ENCODE measurements at places on chromosomes 11 and 22.

DNA sequence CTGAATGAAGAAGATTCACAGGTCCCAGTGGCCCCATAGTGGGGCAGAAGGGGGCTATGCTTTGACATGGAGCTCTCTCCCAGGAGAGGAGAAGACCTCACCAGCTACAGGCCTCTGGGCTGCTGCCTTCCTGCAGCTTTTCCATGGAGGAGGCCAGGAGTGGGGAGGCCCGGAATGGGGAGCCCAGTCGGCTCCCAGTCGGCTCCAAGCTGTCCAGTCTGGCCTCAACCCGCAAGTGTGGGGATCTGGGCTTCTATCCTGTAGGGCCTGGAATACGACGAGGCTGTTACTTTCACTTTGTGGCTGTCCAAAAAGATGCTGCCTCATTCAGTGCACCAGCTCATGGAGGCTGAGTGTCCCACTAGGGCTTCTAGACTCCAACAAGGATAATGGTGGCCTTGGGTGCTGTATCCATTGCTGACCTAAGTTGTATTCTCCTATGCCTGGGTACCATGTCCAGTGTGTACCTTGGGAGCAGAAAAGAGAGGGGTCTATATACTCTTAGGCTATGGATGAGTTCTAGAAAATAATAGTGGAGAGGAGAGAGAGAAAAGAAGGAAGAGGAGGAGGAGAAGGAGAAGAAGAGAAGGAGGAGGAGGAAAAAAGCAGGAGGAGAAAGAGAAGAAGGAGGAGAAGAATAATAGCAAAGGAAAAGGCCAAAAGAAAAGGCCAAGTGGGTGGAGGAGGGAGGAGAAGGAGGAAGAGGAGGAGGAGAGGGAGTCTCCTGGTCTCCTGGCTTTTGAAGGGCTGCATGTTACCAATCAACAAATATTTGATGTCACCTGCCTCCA is 1.1 kb downstream of the MYO18B start:
- DNase-seq, result no peak

- DNase-seq, result no peak
Measured at GRCh38 chr11:1825785-1826451, 8.9 kb upstream of the SYT8 start.

DNA sequence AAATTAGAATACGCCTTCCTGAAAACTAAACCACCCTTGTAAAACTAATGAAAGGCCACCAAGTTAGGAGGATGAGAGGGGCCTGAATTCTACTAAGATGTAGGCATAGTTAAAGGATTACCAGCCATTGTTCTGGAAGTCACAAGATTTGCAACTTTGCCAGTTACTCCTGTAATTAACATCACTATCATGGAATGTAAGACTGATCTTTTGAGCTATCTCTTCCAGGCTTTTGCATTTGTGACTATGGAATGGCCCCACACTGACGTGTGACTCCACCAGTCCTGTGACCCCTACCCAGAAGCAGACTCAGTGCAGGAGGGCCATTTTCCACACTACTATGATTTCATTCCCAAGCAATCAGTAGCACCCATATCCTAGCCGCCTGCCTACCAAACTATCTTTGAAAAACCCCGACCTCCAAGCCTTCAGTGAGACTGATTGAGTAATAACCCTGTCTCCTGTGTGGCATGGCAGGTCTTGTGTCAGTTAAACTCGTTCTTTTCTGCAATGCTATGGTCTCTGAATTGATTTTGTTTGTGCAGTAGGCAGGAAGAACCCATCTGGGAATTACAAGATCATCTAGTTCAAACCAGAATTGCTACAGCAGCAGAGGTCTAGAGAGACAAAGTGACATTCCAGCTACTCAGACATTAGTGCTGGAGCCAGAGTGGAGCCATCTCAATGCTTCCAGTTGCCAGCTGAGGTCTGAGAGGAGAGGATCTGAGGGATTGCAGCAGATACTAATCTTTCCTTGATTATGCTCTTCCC is 1.9 kb upstream of the CTSF start:
- DNase-seq, result no peak

DNA sequence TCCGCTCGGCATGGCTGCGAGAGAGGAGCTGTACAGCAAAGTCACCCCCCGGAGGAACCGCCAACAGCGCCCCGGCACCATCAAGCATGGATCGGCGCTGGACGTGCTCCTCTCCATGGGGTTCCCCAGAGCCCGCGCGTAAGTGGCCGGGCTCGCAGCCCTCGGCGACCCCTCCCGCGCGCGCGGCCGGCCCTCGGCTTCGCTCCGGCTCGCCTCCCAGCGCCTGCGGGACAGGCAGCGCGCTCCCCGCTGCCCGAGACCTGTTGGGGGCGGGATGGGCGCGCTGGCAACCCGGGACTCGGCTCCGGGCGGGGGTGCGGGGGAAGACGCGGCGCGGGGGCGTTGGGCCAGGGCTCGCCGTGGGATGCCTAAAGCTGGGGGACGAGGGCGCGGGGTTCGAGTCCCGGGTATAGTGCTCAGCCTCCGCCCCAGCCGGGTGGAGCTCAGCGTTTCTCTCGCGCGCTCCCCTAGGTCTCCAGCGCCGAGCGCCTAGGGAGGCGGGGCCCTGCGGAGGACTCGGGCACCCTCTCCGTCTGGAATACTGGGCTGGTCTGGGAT is 630 bp downstream of the UBASH3B start:
- DNase-seq, result no peak

GRCh38 chr11:33533386-33534052 is 167.1 kb downstream of the C11orf91 start:
- no peak for DNase-seq

GRCh38 chr11:13168271-13168670 is 109.3 kb upstream of the BMAL1 start:
- DNase-seq, result no peak

DNA sequence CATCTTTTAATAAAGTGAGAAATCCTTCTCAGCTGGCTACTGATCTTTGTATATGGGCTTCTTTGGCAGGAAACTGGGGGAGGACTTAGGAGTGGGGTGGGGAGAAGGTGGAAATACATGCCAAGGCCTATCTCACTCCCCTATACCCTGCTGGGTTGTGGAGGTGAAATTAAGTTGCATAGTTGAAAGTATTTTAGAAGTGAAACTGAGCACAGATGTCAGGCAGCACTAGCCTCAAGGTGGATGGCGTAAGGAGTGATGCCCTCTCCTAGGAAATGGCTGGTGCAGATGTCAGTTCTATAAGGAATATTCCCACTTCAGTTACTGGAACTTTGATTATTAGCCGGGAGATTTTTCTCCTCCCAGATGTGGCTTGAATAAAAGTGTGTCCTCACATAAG is 46.3 kb downstream of the NNMT start:
- DNase-seq, result no peak

DNA sequence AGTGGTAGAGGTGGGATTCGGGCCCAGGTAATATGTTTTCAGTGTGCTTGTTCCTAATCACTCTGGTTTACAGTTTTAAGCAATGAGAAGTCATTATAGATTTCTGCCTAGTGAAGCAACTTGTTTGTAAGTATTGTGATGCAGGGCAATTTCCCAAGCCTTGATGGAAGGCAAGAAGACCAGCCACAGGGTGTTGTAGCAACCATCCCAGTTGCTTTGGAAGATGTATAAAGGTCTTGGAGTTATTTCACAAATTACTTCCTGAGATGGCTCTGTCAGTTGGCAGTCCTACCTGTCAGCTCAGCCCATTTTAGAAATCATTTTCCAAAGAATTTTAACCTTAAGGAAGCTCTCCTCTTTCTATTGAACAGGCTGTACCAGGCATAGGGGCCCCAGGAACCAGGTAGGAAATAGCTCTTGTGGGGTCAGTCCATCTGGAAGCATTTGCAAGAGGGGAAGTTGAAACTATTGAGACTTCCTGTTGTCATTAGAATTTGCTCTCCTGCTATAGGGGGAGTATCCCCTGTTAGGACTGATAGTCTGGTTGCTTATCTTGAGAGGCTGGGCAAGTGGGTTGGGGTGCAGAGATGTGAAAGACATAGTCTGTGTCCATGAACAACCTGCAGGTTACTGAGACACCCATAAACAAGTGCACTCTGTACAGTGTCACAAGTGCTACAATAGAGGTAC is 47.9 kb downstream of the STIM1 start:
- DNase-seq, result no peak

- DNase-seq, result no peak
Measured at GRCh38 chr11:76674517-76675400, 4.2 kb upstream of the LRRC32 start.

DNA sequence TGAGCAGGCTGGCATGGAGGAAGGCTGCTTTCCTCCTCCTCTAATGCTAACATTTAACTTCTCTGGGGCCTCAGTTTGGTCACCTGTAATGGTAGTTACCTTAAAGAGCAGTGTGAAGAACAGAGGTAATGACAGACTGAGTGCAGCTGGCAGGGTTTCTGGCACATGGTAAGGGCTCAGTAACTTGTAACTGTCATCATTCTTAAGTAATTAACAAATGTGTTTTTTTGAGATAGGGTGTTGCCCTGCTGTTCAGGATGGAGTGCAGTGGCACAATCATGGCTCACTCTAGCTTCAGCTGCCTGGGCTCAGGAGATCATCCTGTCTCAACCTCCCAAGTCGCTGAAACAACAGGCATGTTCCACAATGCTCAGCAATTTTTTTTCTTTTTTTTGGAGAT is 242.0 kb upstream of the SYN3 start:
- DNase-seq, result no peak

- DNase-seq, result no peak
Measured at GRCh38 chr11:130215531-130216220, 56.1 kb downstream of the ST14 start.

- DNase-seq, result no peak
Measured at GRCh38 chr11:92845805-92846204, 123.6 kb upstream of the MTNR1B start.

- DNase-seq, result no peak
Measured at GRCh38 chr11:65792456-65792855, 5.6 kb downstream of the OVOL1 start.

DNA sequence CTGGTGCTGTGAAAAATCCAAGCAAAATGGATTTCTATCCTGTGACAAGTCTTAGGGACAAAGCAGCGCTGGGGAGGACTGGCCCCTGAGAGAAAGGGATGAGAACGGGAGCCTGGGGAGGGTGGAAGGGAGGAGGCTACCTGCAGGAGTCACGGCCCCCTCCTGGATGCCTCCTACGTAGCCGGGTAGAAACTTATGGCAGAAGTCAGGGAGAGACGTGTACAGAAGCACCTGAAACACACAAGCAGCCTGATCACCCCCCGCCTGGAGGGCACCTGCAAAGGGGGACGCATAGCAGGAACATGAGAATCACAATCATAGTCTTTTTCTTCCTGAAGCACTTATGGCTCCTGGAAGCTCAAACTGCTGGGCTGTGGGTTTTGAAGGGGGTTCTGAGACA is 6.1 kb downstream of the DHCR7 start:
- no peak for DNase-seq

DNA sequence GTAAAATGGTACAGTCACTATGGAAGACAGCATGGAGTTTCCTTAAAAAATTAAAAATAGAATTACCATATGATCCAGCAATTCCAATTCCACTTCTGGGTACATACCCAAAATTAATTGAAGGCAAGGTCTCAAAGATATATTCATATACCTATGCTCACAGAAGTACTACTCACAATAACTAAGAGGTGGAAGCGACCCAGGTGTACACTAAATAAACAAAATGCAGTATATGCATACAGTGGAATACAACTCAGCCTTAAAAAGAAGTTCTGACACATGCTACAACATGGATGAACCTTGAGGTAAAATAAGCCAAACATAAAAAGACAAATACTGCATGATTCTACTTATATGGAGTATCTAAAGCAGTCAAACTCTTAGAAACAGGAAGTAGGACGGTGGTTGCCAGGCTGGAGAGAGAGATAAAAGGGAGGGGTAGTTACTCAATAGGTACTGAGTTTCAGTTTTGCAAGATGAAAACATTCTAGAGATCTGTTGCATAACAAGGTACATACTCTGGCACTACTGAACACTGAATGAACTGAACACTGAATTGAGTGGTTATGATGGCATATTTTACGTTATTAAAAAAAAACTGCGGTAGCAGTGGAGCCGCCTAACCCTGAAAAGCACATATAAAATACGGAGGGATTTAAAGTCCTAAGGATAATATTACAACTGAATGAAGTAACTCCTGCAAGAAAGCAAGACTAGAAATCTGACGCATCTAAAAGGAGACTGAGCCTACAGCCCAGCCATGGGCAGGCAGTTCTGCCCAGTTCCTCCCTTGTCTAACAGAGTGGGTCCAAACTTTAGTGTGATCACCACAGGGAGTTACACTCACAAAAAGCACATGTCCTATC is 12.8 kb downstream of the DGCR2 start:
- peak; percentile 30 for DNase-seq

DNA sequence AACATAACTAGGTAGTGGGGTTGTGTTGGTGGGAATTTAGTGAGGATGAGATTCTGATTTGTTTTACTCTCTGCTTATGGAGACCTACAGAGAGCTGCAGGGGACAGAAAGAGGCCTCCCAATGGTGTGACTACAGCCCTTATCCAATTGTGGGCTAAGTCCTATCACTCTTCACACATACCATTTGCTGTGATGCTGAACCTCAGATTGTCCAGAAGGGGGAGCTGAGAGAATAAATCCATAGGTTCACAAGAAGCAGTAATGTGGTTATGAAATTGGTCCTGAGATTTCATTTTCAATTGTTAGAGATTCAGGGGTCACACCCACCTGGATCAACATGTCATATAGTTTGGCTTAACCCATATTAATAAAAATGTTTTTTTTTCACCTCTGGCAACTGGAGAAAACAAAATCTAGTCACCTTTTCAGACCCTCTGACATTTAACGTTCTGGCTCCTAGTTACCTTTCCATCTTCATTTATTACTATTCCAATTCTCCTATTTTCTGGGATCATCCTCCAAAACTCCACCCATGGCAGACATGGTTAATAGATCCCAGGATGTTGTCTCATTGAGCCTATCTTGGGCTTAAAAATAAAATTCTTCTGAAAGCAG is 53.3 kb upstream of the PTPN5 start:
- no peak for DNase-seq

DNA sequence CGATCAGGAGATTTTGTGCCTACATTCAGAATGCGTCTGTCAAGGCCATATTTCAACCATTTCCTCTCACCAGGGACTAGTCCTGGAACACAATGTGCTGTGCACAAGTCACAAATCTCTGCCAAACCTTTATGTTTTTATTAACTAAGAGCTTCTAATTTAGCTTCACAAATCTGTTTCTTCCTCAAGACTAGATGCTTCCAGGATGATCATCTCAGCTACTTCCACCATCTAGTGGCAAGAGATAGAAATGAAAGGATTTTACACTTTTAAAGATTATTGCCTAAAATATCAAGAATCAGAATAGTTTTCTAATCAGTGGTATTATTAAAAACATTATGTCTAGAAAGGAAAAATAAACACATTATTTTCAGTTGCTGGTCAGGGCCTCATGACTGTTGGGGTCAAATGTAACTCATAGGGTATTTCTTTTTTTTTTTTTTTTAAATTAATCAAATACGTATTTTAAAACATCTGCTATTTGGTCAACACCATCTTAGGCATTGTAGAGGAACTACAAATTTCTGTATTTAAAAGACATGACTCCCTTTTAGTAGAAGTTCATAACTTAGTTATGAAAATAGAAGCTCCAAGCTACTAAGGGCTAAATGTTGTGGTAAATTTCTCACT is 1102.6 kb downstream of the DLG2 start:
- DNase-seq, result no peak

- DNase-seq, result no peak
Measured at GRCh38 chr11:95358511-95359340, 127.7 kb upstream of the SESN3 start.
